ENCODE measurements at places on chromosomes 5 and 9.
A peak's percentile ranks its signal among the peaks of the same experiment; 100 is the strongest.

DNA sequence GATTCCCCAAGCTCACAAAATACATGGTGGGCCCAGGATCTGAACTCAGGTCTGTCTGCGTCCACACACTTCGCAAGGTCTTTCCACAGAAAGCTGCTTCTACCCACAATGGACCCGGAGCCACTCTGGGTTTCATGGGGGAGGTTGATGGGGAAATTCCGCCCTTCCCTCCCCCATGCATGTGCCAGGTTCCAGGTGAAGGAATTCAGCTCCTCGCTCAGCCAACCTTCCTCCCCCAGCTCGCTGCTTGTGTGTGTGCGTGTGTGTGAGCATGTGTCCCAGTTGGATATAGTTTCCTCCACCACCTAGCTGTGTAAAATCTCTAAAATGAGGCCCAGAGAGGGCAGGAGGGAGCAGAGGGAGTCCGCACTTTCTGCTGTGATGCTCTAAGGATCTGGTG lies 1.0 kb downstream of the PTGS1 start:
- no peak for DNase-seq

- DNase-seq, result no peak
Measured at GRCh38 chr9:113563826-113564497, 100.4 kb downstream of the RGS3 start.

- no peak for DNase-seq
Measured at GRCh38 chr5:123124859-123125595, 36.0 kb downstream of the PRDM6 start.

- DNase-seq, result no peak
Measured at GRCh38 chr5:40383749-40384651, 295.7 kb upstream of the PTGER4 start.

GRCh38 chr5:180718810-180719453 lies 20.9 kb downstream of the OR2Y1 start:
- DNase-seq, result no peak

GRCh38 chr9:131590907-131591844 lies 45.9 kb downstream of the PRRT1B start:
- DNase-seq, result peak; percentile 57

GRCh38 chr5:6551287-6551954 lies 81.4 kb downstream of the NSUN2 start:
- DNase-seq, result no peak

DNA sequence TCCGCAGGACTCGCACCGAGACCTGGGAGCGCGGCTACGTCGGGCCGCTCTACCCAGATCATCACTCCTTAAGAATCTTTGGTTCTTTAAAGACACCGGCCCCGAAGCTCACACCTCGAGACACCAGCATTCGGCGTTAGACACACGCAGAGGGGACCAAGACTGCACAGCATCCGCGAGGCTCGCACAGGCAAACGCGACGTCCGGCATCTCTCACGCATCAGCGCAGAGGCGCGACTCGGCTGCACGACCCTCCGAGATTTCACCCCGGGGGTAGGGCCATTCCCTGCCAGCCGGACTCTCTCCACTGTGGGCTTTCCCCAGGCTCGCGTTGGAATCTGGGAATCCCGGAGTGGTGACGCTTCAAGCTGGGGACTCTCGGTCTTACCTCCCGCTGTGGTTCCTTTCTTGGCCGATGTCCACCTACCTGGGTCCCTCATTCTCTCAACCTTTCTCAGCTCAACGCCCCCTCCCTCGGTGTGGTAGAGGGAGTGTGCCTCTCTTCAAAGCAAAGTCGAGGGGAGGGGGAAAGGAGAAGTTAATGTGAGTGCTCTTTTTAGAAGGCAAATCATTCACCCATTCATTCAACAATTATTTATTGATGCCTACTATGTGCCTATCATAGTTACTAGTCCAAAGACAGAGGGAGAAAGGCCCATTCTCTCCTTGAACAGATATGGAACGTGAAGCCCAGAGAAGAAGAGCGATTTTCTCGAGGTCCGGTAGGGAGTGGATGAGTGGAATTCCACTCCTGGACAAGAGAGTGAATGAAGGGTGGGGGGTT lies 1.3 kb upstream of the HAND1 start:
- no peak for DNase-seq

DNA sequence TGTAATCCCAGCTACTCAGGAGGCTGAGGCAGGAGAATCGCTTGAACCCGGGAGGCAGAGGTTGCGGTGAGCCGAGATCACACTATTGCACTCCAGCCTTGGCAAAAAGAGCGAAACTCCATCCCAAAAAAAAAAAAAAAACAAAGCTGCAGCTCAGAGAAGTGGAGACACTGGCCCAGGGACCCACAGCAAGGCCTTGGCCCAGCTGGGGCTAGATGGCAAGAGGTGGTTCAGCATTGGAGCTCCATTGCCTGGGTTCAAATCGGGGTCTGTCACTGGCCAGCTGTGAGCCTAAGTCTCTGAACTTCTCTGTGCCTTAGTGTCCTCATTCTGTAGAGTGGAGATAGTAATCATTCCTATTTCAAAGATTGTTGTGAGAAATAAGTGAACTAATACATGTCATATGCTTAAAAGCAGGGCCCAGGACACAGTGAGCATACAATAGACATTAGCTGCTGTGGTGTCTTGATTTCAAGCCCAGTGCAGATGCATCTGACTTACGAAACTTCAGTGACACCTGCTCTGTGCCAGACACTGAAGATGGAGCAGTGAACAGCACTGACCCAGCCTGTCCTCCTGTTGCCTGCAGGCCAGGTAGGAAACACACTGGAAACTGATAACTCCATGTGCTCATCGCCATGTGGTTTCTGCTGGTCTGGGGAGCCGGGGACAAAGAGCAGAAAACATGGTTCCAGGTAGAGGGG lies 127.7 kb downstream of the C9orf50 start:
- DNase-seq, result no peak

- no peak for DNase-seq
Measured at GRCh38 chr5:132065351-132065937, 5.0 kb downstream of the IL3 start.

DNA sequence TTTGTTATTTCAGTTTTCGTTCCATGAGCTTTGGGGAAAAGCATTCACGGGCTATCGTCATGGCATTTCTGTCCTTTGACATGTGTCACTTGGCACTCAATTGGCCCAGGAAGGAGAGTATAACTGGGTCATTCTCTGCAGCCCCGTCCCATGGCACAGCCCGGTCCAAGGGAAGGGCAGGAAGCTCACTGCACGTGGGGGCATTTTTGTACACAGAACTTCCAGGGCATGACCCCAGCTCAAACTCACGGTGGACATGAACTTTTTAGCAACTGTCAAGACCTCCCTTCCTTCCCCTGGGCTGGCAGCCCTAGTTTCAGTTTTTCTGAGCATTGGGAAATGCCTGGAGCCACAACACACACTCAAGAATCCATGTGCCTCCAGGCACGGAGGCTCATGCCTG lies 161.6 kb upstream of the PANK3 start:
- DNase-seq, result no peak

DNA sequence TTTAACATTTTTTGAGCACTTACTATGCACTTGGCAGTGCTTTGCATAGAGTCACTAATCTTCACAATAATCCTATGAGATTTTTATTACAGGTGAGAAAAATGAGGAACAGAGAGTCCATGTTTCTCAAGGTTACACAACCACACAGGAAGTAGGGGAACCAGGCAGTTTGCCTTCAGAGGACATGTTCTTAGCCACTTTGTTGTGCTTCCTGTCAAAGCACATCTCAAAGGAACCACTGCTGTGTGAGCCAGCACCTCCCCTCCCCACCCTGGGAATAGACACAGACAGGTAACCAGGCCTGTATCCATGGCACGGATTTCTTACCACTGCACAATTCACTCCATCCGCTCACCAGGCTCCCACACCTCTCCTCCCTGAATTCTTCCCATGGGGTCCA lies 6.3 kb upstream of the DNAJB5 start:
- no peak for DNase-seq

DNA sequence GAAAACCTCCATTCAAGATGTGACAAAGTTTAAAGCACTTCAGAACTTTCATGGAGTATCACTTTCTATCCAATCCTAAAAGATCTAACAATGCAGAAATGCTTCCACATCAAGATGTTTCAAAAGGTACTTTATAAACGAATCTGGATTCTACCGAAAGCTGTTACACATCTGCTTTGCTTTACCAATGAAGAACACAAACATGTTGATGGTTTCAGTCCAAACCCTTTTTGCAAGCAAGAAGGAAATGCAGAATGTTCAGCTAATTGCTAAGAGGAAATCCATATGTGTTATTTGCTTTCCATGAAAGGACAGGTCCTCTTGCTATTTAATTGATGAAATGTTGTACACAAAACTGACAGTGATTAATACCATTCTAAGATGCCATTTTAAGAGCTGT lies 419.6 kb downstream of the EFNA5 start:
- DNase-seq, result no peak

DNA sequence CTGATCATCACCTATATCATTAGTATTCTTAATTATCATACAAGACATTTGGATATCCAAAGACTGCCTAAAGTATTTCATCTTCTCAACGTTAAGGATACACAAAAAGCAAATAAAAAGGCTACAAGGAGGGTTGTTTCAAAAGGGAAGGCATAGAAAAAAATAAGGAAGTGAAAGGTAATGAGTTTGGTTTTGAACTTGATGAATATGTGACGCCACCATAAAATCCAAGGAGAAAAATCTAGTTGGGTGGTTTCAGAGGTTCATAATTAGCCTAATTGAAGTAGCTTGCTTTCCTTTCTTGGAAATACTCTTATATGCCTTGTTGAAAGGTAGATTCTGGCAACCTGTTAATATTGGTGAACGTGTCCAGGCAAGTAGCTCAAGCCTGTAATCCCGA lies 96.1 kb upstream of the SGCD start:
- no peak for DNase-seq

DNA sequence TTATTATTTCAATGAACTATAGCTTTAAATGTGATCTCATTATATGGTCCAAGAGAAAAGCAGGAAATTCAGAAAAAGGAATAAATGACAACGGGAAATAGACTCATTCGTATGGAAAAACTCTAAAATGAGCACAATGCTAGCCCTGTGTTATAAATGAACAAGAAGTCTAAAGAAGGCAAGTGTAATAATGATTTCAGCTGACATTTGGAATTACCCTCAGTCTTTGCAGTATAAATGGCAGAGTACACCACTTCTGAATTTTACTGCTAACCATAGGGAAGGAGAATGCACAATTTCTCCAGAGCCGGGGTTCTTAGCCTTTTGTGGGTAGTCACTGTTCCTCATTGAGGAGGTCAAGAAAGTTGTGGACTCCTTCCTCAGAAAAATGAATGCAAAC lies 93.1 kb downstream of the ANKRD55 start:
- DNase-seq, result no peak

DNA sequence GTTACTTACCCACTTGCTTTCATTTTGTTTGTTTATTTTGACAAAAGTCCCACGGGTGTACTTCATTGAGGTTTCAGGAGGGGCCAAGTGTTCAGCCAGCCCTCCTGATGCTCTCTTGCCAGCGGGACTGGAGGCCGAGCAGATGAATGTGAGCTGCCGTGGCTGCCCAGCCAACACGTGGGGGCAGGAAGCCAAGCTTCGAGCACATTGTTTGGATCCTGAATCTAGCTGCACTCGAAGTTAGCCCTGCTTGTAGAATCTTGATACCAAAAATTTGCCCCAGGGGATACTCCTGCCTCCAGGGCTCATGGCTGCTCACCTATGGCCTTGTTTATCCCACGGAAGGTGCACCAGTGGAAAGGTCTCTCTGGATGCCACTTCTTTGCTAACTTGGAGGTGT lies 49.3 kb downstream of the RASGEF1C start:
- DNase-seq, result no peak

DNA sequence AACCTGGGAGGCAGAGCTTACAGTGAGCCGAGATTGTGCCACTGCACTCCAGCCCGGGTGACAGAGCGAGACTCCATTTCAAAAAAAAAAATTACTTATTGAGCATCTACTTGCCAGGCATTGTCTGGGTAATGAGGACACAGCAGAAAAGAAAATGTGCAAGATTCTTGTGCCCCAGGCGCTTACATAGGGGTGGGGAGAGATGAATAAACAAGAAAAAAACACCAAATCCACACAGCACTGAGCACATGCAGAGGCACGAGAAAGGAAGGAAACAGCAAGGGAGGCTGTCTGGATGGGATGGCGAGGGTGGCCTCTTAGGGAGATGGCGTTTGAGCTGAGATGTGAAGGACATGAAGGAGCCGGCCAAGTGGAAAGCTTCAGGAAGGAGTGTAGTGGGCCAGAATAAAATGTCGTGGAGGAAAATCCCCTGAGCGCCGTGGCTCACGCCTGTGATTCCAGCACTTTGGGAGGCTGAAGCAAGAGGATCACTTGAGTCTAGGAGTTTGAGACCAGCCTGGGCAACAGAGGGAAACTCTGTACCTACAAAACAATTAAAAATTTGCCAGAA lies 13.9 kb downstream of the DYNC2I2 start:
- DNase-seq, result no peak

- no peak for DNase-seq
Measured at GRCh38 chr5:160348080-160348479, 22.3 kb downstream of the C1QTNF2 start.

DNA sequence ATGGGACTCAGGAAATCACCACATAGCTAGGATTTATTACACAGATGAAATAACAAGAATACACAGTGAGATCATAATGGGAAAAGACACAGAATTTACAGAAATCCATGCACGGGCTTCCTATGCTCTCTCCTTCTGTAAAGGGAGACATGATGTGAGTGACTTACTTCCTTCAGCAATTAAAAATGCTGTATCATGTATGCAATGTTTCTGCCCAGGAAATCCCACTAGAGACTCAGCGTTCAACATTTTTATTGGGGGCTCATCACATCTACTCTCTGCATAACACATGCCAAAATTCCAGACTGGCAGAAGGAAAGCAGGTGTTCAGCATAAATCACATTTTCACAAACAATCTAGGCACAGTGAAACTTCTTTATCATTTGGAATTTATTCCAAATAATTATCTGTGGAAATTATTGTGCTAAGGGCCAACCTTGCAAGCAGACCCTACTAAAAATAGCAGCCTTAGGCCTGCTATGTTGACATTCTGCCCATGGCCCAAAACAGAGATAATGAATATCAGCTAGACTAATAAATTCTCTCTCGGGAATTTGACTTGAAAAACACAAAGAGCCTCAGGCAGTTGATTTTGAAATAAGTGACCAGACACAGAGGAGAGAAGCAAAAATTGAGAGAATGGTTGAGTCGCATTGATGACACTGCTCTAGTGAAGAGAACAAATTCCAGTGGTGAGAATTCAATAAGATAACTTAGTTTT lies 31.4 kb upstream of the SELENOP start:
- no peak for DNase-seq

DNA sequence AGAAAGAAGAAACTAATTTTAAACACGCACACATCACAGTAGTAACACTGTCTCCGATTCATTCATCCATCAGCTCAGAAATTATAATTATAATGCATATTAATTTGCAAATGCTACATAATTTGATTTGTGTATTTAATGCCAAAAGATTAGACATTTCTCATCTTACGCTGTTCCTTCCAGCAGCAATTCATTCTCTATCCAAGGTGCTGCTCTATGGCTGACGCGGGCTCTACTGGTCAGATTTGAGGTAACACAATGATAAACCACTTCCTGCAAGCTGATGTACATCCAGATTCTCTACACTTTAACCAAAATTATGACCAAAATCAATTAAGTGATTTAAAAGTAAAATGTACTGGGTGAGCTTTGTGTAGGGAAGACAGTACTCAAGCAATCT lies 77.9 kb upstream of the ICE1 start:
- DNase-seq, result no peak

GRCh38 chr5:160537116-160537515 lies 115.5 kb downstream of the PTTG1 start:
- DNase-seq, result no peak

- no peak for DNase-seq
Measured at GRCh38 chr5:584216-584615, 27.9 kb upstream of the CEP72 start.

Data from stimulated activated CD8-positive, alpha-beta memory T cell treated with anti-CD3 and anti-CD28 coated beads, Interleukin-4, amount 100 ng/mL, for 1 hour (primary cell).